Activated T-helper 1 cell treated with anti-CD3 and anti-CD28 coated beads, Interleukin-2, amount 50 U/mL, for 16 hours (primary cell): ENCODE measurements at places on chromosomes 16 and 17.

DNA sequence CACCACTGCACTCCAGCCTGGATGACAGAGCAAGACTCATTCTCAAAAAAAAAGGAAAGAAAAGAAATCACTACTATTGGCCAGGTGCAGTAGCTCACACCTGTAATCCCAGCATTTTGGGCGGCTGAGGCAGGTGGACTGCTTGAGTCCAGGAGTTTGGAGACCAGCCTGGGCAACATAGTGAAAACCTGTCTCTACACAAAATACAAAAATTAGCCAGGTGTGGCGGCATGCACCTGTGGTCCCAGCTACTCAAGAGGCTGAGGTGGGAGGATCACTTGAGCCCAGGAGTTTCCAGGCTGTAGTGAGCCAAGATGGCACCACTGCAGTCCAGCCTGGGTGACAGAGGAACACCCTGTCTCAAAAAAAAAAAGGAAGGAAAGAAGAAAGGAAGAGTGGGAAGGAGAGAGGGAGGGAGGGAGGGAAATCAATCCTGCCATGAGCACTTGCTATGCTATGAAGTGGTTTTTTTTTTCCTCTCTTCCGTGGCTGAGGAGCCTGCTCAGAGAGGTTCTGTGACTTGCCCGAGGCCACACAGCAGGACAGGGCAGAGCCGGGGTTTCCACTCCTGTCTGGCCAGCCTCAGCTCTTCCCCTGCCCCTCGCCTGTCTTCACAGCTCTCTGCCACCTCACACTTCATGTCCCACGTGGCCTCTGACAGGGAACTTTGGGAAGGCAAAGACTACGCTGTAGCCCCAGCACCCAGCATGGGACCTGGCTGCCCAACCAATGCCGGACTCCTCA is 10.9 kb downstream of the GRIN2C start:
- no peak for DNase-seq

GRCh38 chr16:82395212-82395611 is 225.2 kb upstream of the MPHOSPH6 start:
- no peak for DNase-seq

GRCh38 chr17:65637786-65638185 is 76.3 kb upstream of the AXIN2 start:
- DNase-seq, result no peak

DNA sequence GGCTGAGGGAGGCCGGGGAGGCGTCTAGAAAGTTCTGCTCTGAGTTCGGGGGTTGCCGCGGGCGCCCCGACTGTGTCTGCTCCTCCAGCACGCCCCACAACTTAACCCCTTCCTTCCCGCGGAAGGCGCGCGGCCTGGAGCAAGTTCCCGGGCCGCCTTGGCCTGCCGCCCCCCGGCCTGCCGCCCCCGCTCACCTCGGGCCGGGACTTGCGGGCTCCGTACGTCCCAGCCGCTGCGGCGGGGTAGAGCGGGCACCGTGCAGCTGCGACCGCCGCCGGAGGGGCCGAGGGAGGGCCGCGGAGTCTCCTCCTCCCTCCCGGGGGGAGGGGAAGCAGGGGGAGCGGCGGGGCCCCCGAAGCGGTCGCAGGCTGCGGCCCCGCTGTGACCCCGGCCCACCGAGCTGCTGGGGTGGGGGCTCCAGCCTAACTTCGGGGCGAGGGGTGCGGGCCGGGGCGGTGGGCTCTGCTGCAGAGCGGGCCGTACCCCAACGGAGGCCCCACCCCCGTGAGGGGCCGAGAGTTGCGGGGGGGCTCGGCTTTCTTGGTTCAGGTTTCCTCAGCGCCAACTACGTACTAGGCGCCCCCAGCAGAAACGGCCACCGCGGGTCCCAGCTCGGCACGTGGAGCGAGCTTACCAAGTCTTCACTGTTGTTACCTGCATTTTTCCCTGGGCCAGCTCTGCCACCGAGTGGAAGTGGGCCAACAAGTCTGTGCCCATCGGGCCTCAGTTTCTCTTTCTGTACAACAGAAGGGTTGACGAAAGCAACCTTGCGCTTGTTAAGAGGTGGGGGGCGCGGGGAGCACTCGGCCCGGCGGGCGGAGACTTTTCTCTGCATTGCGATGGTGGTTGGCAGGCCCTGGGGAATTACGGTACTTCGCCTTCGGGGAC is at the start of gene CCDC102A:
TSS of gene CCDC102A (minus strand) at position 266 of the 888 bp plus-strand sequence. CDS start 7,394 bp downstream, outside the sequence.
- peak; percentile 36 for DNase-seq

GRCh38 chr16:64853551-64853950 is 268.3 kb downstream of the CDH11 start:
- no peak for DNase-seq

DNA sequence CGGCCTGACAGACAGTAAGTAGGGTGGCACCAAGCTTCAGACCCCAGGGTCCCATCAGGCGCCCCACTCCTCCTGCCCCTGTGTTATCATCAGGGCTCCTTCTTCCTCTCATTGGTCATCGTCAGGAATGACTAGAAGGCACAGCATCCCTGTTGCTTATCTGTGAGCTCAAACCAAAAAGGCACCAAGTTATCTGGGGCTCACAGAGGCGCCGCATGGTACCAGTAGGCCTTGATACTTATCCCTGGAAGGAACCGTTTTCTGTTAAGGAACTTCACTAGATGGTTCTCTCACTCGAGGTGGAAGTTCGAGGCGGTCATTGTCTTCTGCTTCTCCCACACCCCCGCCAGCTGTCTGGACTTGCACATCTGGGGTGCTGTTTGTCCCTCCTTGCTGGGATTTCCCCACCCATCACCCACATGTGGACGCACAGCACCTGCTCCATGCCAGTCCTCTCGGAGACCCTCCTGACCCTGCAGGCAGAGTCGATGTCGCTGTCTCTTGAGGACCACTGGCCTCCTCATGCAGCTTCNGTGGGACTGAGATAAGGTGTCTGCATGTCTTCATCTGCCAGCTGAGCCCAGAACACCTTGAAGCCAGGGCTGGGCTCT is 52.1 kb downstream of the METRNL start:
- DNase-seq, result no peak

DNA sequence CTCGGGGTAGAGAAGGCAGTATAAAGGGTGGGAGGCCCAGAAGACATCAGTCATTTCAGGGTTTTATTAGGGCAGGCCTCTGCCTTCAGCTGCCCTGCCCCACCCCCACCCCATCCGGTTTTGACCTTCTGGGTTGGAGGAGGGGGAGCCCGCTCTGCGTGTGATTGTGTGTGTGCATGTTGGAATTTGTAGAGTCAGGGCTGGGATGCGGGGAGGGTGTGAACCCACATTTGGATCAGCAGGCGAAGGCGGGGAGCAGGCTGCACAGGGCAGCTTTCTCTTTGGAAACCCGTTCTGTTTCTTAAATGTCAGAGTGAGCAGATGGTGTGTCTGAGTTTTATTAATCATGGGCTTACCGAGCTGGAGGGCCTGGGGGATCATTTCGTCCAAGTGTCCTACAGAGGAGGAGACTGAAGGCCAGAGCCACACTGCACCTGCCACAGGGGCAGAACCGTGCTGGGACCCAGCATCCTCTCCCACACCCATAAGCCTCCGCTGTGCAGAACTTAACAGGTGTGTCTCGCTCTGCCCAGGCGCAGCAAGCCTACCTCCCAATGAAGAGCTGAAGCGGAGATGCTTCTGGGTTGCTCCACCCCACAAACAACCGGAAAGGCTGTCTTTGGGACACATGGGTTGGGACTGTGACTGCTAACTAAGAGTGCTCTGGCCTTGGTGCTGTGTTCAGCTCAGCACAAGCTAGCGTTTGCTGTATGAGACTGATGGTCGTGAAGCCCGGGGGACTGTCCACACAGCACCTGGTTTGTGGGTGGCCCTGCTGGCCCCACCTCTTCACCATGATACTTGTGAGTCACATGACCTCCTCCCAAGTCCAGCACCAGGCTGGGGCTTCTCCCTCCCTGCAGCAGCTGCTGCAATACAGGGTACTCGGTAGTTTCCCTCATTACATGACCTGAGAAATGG is 70.9 kb upstream of the GSE1 start:
- no peak for DNase-seq

- DNase-seq, result no peak
Observed at GRCh38 chr17:34015253-34015652, 239.8 kb upstream of the CCL2 start.

DNA sequence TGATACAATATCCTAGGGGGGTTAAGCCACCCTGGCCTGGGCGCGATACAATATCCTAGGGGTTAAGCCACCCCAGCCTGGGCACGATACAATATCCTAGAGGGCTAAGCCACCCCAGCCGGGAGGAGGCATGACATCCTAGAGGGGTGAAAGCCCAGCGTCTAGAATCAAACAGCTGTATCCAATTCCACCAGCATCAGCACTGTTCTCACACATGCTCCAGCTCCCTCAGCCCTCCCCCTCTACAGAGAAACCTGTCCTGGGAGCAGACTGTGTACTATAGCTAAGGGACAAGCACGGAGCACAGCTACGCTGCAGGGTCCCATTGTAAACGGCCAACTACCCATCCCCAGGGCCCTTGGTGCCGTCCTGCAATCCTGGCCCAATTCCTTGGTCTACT is 6.2 kb downstream of the GINS2 start:
- DNase-seq, result no peak

DNA sequence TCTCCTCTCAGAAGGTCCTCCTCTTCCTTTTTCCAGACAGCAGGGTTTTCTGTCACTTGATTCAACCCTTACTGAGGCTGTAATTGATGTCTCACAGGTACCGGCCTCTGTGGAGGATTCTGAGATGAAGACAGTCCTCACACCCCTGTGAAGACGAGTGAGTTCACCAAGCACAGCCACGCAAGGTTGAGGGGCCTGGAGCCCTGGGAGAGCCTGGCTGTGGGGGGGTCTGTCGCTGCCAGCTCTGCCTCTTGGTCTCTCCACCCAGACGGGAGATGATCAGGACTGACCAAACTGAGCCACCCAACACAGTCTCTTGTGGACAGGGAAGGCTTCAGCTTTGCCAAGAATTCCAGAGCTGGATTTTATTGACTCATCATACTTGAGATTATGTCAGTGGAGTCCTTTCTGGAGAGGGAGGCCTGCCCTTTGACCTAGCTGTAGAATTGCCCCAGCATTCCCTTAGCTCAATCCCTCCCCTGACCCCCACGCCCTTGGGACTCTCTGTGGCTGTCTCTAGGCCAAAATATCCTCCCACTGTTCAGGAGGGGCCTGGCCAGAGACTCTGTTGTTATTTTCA is 51.1 kb upstream of the CRHR1 start:
- DNase-seq, result no peak

DNA sequence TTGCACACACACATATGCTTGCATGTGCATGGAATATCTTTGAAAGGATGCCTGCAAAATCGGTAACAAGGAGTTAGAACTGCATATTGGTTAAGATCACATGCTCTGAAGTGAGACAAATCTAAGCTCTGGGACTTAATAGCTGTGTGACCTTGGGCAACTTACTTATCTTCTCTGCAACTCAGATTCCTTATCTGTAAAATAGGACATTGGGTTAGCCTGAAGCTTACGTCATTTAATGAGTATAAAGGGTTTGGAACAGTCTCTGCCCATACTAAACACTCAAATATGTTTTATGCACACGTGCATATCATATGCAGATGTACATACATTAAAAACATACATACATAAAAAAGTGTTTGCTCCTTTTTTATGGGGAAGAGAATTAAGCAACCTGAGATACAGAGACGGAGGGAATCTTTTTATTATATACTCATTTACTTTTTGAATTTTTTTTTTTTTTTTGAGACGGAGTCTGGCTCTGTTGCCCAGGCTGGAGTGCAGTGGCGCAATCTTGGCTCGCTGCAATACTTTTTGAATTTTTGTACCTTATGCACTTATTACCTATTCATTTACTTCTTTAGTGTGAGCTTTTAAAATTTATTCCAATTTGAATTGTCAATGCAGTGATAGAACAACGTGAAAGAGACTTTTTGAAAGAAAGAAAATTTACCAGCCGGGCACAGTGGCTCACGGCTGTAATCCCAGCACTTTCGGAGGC is 206.2 kb downstream of the CCDC182 start:
- no peak for DNase-seq

- no peak for DNase-seq
Observed at GRCh38 chr16:73543331-73543969, 495.5 kb upstream of the ZFHX3 start.

GRCh38 chr17:12727881-12728280 is 61.4 kb upstream of the ARHGAP44 start:
- DNase-seq, result no peak

DNA sequence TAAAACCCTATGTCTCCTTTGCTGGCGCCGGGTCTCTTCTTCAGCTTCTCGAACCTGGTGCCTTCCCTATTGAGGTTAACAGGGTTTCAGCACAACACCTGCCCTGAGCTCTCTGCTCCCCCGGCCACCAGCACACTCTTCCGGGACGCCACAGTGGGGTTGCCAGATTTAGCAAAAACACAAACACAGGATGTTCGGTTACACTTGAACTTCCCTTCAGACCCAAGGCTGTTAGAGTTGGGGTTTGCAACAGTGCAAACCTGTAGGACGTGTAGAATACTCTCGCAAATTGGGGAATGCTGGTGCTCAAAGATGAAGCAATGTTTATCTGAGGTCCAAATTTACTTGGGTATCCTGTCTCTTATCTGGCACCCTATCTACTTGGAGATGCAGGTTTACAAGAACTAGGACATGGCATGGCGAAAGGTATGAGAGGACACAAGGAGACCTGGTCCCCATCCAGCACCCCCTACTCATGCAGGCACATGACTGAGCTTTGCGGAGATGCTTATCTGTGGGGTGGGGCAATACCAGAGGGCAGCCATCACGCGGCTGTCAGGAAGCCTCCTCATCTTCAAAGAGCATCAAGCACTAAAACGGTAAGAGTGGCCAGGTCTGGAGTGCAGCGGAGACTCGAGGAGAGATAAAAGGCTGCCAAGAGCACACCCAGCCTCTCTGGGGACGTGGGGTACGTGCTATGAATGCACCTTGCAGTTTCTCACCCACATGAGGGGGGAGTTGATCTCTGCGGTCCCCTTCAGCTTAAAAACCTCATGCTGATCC is 52.8 kb downstream of the SDK2 start:
- peak; percentile 44 for DNase-seq

- no peak for DNase-seq
Observed at GRCh38 chr17:17840751-17841591, 4.2 kb upstream of the SREBF1 start.

DNA sequence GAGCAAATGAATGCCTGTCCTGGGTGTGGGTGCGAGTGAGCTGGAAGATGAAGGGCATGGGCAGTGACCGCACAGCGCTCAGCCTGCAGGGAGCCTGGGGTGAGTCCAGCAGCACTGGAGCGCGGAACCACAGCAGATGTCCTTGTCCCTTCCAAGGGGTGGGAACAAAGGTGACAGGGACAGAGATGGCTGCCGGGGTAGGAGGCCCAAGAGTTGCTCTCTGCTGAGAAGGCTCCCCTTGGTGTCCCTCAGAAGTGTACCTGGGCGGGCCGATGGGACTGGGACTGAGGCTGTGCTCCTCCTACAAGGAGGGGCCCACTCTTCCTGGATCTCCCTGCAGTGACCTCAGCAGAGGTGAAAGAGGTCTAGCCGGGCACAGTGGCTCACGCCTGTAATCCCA is 7.6 kb upstream of the PGAP6 start:
- no peak for DNase-seq

GRCh38 chr17:60107526-60108257 is 29.0 kb upstream of the HEATR6 start:
- no peak for DNase-seq

GRCh38 chr16:73405851-73406250 is 357.9 kb upstream of the ZFHX3 start:
- no peak for DNase-seq
